ENCODE measurements at places on chromosomes 7 and 10.
A peak's percentile ranks its signal among the peaks of the same experiment; 100 is the strongest.

DNA sequence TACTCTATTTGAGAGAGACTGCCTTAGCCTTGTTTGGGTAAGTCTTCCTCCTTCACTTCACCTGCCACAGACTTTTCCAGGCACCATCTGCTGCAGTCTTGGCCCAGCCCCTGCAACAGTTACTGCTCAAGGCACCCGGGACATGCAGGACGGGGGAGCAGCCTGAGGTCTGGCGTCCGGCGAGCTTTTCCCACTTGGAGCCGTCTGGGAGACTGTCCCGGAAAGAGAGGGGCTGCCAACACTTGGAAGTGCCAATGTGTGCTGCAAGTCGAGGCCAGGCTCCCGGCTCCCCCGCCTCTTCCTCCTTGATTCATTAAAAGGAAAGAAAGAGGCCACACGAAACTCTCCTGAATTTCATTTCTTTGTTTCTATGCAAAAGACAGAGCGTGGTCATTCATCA is 13.7 kb downstream of the HTRA1 start:
- DNase-seq: no peak

DNA sequence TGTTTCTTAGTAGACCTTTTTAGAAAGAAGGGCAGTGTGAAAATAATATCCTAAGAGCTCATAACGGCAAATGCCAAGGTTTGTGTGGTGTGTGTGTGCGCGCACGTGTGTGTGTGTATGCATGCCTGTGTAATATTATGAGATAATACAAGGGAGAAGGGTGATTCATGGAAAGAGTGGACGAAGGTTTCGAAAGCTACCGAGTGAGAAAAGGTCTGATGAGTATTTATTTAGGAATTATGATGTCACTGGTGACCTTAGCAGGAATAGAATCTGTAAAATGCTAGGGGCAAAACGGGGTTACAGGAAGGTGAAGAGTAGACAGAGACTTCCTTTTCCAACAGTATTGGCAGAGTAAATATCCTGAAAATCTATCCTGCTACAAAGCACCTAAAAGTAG is 107.3 kb downstream of the AHR start:
- no peak for DNase-seq

- no peak for DNase-seq
Measured at GRCh38 chr7:45176886-45177731, 19.5 kb downstream of the RAMP3 start.

GRCh38 chr7:823649-824048 is 8.6 kb upstream of the SUN1 start:
- DNase-seq: no peak

DNA sequence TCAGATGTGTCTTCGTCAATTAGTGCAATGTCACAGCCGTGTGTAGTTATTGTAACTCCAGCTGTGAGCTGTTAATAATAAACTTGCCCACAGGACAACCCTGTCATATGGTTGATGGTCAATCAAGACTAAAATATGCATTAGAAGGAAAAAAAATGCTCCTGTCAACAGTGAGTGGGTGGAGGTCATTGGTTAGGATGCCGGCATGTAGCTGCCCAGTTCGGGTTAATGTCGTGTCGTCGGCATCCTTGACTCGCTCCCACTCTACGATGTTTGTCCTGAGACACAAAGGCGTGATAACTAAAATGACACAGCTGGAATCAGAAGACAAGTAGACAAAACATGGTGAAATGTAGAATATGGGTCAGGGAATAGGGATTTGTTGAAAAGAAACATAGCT is 442.8 kb upstream of the NPVF start:
- DNase-seq: no peak

DNA sequence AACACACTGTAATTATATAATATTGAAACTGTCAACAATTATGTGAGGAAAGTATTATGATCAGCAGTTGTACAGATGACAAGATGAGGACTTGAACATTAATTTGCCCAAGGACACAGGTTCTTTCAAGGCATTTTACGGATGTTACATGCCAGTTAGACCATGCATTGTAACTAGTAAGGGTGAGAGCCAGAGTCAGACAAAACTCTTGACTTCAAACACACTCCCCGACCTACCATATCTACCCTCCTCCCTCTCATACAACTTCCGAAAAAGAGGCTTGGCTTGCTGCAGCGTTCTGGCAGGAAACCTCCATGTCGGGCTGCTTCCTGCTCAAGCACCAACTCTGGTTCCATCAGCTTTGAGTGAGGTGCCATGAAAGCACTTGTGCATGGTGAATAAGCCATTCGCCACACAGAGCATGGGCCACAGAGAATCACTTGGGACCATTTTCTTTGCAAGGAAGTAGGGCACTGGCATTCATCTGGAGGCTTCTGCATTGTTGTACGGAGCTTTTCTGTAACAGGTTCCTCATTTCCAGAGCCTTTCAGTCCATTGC is 53.2 kb downstream of the FOXI2 start:
- DNase-seq: no peak

GRCh38 chr7:69780379-69780778 is 182.1 kb downstream of the AUTS2 start:
- no peak for DNase-seq

DNA sequence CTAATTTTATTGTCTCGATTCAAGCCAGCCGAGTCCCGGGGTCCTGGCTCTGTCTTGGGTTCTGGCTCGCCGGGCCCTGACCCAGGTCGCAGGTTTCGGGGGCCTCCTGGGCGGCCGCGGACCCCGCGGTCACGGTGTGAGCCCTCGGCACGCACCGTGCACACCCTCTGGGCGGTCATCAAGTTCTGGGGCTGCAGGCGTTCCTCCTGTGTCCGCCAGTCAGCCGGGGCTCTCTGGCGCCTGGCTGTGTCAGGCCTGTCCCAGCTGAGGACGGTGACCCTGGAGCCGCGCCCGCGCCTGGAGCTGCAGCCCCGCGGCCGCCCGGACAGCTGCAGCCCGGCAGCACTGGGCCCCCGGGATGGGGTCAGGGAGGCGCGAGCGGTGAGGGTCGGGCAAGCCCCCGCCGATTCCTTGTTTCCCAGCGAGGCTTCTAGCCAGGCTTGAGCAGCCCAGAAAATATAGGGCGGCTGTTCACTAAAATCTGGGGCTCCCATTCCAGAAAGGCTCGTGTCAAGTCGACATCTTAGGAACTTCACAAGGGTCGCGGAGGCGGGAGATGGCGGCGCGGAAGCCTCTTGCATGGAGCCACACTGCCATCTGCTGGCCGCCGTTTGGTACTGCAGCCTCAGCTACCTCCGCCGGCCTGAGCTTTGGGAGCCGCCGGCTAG is 4.2 kb upstream of the HOXA7 start:
- DNase-seq: peak; percentile 66

DNA sequence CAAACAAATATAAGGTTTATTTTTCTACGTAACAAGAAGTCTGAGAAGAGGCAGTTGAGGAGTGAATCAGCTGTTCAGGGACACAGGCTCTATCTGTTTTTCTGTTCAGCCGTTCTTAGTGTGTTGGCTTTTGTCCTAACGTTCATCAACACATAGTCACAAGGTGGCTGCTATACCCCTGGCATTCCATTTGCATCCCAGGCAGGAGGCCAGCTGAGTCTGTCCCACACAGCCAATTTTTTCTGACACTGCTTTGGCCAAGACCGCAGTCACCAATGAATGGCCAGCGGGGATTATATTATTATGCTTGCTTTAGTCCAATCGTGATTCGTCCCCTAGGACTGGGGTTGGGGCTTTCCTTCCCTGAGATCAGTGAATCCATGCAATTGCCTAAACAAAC is 143.4 kb upstream of the CHST15 start:
- no peak for DNase-seq

DNA sequence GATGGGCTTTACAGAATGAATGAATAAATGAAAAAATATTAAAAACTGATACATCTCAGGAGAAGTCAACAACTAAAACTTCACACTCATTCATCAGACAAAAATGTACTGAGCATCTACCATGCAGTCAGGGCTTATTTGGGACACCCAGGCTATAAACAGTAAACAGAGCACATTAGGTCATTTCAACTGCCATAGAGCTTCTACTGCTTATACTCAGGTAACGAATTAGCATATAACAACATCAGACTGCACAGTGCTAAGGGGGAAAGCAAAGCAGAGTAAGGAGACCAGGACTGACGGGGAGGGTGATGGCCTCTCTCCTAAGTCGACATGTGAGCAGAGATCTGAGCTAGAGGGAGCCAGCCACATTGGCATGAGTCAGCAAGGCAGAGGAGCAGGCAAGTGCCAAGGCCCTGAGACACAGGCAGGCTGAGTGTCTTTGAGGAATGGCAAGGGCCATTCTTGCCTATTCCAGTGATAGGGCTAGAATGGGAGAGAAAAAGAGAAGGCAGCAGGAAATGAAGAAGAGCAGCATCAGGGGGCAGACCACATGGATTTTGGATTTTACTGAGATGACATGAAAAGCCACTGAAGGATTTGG is 528.9 kb downstream of the PARD3 start:
- DNase-seq: no peak

- DNase-seq: no peak
Measured at GRCh38 chr7:108134486-108134885, 4.3 kb upstream of the LAMB4 start.

GRCh38 chr7:101838837-101839483 is 21.5 kb downstream of the CUX1 start:
- no peak for DNase-seq

DNA sequence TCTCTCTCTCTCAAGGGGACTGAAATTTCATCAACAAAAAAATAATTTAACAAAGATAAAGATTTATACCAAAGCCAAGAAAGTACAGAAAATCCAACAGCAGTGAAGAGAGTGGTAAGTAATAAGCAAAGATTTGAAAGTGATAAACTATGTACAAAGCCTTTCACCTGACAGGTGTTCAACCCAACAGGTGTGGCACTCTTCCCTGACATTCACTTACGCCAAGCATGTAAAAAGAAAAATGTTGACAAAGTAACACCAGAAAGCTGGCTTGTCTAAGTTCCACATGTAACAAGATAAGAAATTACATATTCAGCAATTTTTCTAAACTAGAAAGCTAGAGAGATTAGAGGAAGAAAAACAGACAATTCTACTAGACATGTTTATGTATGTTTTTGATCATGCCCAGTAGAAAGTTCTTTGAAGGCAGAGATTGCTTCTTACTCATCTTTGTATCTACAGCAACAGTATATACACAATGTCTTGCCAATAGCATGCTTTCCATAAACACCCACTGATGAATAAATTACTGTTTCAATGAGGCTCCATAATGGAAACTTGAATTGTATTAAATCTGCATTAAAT is 468.5 kb downstream of the PARD3 start:
- no peak for DNase-seq

DNA sequence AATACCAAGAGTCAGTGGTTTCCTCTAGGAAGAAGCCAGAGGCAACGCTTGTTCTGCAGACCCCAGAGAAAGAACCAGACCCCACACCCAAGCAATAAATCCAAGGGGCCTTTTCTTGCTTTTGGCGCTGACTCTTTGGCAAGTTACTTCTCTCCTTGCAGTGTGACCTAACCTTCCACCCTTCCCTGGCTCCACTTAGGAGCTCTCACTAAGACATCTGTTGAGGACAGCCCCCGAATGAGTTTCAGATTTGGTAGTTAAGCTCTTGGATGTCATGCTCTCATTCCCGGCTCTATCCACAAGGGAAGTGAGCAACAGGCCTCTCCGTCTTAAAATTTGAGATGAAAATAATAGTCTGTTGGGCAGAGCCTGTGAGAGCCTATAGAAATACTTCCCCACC is 50.6 kb upstream of the FAM204A start:
- DNase-seq: no peak

DNA sequence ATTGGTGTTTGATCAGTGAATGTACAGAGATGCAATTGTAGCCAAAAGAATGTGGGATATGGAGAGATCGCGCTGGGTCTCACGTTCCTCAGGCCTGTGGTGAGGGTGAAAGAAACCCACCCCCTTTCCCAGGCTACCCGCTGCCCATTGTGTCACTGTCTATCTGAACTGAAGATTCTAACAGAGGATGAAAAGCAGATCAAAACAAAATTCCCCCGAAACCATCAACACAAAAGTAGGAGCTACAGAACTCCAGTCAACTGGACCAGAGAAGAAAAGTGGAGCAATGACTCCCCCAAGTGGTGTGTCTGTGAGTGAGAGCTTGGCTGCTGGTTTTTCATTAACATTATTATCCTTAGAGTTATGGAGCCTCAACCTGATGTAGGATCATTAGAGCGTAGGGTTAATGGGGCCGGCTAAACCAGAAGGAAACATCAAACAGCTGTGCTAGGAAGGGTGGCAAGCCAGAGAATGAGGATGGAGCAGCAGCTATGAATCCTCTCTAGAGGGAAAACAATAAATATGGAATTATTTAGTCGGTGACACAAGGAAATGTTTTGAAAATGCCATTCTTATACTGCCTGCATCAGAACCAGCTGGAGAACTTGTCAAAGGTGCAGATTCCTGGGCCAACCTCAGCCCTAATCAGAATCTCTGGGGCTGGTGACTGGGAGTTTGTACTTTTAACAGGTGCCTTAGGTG is 38.3 kb downstream of the AKR1B1 start:
- no peak for DNase-seq

- no peak for DNase-seq
Measured at GRCh38 chr10:50536617-50537240, 87.0 kb downstream of the SGMS1 start.

DNA sequence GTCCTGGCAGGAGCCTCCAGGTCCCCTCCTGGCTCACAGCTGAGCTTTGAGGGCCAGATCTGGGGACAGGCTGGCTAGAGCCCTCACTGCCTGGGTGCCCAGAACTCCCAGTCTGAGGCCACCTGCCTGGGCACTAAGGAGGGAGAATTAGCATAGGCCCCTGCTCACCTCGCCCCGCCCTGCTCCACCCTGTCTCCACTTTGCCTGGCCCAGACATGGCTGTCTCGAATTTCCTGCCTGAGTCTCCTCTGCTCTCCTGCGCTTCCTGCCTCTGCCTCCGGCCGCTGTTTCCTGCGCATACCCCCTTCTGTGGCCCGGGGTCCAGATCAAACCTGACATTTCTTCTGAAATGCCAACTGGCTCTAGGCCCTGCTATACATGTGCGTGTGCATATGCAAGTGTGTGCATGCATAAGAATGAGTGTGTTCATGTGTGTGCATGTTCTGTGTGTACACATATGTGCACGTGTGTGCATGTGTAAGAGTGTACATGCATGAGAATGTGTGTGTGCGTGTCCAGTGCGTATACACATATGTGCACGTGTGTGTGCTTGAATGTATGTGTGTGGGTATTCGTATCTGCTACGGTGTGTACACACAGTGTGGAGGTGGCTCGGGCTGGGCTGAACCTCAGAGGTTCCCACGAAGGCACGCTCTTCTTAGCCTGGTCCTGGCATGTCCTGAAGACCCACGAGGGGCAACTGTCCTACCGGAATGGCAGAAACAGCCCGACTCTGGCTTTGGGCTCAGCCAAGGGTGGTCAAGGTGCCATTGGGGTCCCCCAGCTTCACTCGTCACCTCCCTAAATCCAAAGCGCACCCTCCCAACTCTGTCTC is 64.9 kb downstream of the MYL10 start:
- no peak for DNase-seq

GRCh38 chr7:102412548-102412947 is 16.4 kb downstream of the PRKRIP1 start:
- DNase-seq: no peak
